Activated CD4-positive, alpha-beta T cell treated with anti-CD3 and anti-CD28 coated beads, Interleukin-2, amount 50 U/mL, for 48 hours (primary cell): ENCODE measurements at places on chromosomes 7 and 10.

- no peak for DNase-seq
Observed at GRCh38 chr10:101415884-101416283, 61.9 kb downstream of the BTRC start.

- no peak for DNase-seq
Observed at GRCh38 chr10:82319074-82319473, 444.1 kb downstream of the NRG3 start.

- no peak for DNase-seq
Observed at GRCh38 chr7:18855796-18856195, 261.6 kb downstream of the TWIST1 start.

DNA sequence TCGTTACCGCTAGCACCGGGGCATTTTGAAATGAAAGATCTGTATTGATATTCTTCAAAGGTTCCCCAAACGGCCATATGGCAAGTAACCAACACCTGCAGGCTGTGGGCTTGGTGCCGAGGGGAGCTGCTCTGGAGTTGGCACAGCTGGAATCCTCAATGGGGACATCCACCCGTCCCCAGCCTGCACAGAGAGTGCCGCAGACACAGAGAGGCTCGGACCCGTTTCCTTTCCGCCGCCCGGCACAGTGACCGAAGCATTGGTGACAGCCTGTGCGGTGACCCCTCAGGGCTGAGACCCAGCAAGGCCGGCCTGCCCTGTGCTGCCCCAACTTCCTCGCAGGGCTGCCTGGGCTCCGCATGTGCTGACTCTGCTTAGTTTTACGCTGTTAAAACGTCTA lies 4.5 kb downstream of the CFAP46 start:
- no peak for DNase-seq
